ENCODE measurements at places on chromosomes 6 and 20. TPM values are rescaled to one million over a fixed set of nuclear protein-coding genes. Genes with fewer than 3 reads are reported as not detected.

GRCh38 chr6:13769655-13770053 is 44.7 kb downstream of the MCUR1 start:
- no peak for DNase-seq

GRCh38 chr20:44067650-44068081 is 119.3 kb downstream of the JPH2 start:
- no peak for DNase-seq

Gene MCCD1
- 325 TPM for polyA plus RNA-seq

DNA sequence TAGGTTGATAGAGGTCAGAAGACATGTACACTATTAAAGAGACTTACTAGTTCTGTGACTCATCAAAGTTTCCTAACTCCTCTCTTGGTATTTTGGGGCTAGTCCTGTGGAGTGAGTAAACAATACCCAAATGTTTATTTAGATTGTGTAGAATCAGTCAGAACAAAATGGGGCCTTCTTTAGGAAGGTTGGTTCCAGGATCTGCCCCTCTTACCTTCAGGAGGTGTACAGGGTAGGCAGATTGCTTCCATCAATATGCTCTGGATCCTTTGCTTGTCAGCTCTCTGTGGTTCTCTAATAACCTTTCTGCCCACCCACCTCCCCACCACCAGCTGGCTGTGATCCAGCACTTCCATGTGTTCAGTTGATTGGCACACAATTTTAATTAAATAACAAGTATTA is 107.0 kb downstream of the POPDC3 start:
- no peak for DNase-seq

Gene SDCBP2
- 10.3 TPM for polyA plus RNA-seq

- no peak for DNase-seq
Observed at GRCh38 chr6:137813308-137813970, 53.6 kb upstream of the TNFAIP3 start.

Gene BPIFB2
- not detected for polyA plus RNA-seq

DNA sequence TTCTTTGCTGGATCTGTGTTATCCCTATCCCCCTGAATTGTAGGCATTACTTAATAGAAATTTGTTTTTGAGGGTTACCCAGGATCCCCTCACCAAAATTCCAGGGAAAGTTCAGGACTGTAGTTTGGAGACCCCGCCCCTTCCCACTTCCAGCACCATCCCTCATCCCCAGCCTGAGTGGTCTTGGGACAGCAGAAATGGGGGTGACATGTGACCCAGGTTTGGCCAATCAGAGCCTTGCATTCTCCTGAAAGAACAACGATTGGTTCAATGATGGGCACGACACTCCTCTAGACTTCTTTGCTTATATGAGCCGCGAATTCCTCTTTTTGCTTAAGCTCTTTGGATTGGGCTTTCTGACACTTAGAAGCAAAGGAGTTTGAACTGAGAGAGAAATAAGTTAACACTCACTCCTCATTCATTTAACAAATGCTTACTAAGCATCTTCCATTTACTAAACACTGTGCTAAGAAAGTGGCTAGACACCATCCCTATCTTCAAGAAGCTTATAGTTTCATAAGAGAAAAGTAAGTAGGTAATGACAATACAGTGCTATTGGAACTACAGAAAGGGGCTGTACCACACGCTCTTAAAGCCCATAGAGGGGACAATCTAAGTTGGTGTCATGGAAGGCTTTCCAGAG is 24.9 kb upstream of the PAQR8 start:
- DNase-seq = no peak

DNA sequence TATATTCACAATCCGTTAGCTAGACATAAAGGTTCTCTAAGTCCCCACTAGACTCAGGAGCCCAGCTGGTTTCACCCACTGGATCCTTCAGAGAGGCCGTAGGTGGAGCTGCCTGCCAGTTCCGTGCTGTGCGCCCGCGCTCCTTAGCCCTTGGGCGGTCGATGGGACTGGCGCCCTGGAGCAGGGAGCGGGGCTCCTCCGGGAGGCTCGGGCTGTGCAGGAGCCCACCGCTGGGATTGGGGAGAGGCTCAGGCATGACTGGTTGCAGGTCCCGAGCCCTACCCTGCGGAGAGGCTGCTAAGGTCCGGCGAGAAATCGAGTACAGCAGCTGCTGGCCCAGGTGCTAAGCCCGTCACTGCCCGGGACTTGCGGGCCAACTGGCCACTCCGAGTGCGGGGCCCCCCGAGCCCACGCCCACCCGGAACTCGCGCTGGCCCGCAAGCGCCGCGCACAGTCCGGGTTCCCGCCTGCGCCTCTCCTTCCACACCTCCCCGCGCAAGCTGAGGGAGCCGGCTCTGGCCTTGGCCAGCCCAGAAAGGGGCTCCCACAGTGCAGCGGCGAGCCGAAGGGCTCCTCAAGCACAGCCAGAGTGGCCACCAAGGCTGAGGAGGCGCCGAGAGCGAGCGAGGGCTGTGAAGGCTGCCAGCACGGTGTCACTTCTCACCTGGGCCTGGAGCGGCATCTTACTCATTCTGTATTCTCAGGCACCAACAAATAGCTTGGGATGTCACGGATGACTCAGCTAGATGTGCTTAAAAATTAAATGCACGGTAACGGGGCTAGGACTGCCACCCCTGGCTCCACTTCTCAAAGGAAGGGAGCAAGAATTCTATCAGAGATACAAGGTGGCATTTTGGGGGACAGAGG is 44.1 kb downstream of the IRF4 start:
- DNase-seq = no peak

DNA sequence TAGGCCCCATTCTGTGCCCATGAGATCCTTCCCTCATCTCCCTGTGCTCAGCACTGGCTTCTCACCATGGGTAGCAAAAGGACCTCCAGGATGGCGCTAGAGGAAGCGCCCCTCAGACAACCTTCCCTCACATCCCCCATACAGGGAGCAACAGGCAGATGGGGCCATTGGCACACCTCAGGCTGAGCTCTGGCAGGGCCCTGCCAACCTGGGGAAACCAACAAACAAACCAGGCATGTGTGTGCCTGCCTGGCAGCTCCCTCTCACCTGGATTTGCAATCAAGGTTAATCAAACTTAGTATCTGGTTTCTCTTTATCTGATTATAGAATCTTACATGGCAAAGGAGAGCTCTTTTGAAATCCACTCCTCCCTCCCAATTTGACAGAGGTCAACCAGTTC is 134.9 kb downstream of the SLC23A2 start:
- DNase-seq = no peak

Gene SOBP
- 5.4 TPM for polyA plus RNA-seq

Data from kidney (tissue), 22 donors.